Esophagus mucosa (tissue), 1 donor: ENCODE measurements at places on chromosomes 16 and 17. TPM values are rescaled to one million over a fixed set of nuclear protein-coding genes. Genes with fewer than 3 reads are reported as not detected.

Gene TPSB2
- 4.5 TPM for total RNA-seq

Gene KRTAP1-1
- total RNA-seq, result not detected

Gene TBC1D3G
- not detected for total RNA-seq

- peak; percentile 48 for ATAC-seq
Observed at GRCh38 chr17:49741009-49741691, 22.8 kb downstream of the FAM117A start.

GRCh38 chr16:68400083-68400923 lies 48.0 kb downstream of the SMPD3 start:
- no peak for ATAC-seq
